ENCODE measurements at places on chromosomes 5 and 9.

- DNase-seq = no peak
These were observed 1.8 kb downstream of the SHB start for GRCh38 chr9:38066914-38067858.

- no peak for DNase-seq
These were observed 12.2 kb downstream of the ABCA1 start for GRCh38 chr9:104915753-104916152.

DNA sequence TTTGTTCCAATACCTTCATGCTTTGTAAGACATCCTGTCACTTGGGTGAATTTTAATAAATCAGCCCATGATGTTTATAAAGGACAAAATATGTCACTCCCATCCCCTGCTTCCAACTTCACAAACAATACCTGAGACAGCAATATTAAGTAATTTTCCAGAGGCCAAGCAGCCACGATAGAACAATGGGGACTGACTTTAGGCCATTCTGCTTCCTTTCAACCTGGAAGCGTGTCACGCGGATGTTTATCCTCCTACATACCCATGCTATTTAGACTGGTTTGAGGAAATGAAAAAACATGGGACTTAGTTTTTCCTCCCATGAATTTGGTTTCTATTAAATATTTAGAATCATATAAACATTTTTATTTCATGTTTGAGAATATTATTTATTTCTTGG is 82.9 kb downstream of the GRAMD2B start:
- no peak for DNase-seq

- DNase-seq = no peak
These were observed 46.3 kb downstream of the NNT start for GRCh38 chr5:43649256-43649655.

DNA sequence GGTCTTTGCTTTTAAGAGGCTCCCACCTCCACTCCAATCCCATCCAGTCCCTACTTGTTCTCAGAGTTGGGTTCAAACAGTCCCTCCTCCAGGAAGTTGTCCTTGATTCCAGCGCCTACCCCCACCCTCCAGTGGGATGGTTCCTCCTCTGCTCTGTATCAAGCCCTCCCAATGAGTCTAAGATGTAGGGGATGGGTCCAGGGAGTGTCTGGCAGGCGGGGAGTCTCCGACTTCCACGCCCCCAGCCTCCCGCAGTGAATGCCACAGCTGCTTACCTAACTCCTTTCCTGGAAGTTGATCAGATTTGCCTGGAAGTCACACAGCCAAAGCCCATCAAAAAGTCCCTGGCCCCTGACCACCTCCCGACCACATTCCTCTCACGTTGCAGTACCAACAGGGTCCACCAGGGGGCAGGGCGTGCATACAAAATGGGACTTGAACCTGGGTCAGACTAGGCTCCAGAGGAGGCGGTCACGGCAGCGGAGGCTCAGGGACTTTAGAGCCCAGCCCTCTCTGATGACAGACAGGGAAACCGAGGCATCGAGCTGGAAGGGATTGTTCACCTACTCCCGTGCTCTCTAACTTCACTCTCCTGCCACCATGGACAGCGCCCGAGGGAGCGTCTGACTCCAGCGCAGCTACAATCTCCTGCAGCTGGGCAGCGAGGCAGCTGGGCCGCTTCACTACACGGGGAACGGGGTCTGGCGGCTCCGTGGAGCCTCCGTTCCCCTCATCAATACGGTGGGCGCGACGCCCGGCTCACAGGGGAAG is 25.0 kb upstream of the TDRD7 start:
- peak; percentile 76 for DNase-seq

DNA sequence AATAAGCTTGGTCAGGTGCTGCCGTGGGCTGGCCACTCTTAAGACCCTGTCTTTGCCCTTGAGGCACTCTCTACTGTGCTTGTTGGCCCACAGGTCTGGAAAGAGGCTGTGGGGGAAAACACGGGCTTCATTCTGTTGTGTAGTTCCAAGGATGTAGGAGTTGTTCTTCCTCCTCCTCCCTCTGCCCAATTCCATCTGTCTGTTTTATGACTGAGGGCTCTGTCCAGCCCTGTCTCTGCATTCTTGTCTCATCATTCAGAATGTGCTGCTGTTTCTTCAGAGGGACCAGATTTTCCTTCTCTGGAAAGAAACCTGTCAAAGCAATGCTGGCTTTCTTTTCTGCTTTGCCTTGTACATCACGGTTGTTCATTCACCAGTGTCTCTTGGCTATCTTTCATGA is 84.1 kb downstream of the MAP1B start:
- DNase-seq = no peak

DNA sequence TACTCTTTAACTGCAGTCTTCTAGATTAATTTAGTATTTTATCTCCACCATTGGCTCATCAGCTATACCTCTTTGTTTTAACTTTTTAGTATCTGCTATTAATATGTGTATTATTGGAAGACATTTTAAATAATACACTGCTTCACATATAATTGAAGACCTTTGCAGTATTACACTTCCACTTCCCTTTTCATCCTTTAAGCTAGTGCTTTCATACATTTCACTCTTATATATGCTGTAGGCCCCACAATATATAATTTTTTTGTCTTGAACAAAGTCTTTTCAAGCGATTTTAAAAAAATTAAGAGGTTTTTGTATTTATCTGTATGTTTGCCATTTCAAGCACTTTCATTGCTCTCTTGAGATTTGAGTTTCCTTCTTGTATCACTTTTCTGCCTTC is 8.6 kb upstream of the LPCAT1 start:
- DNase-seq = no peak

DNA sequence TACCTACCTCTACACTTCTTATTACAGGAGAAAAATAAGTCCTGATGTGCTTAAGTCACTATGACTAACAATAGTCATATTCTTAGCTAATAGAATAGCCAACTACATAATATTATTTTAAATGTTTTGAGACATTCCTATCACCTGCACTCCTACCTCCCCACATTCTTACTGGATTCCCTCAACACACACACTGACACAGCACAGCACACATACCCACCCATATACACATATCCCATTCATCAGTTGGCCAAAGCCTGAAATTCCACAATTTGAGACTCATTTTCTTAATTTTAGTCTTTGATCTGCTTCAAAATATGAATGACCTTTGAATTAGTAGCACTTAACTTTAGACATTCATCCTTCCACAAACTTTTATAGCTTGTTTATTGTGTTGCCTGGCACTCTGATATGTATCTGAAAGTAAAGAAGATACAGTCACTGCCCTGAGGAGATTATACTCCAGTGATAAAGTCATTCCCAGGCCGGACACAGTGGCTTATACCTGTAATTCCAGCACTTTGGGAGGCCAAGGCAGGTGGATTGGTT is 168.3 kb upstream of the RASA1 start:
- no peak for DNase-seq

- no peak for DNase-seq
These were observed 35.5 kb downstream of the ACO1 start for GRCh38 chr9:32419921-32420320.

DNA sequence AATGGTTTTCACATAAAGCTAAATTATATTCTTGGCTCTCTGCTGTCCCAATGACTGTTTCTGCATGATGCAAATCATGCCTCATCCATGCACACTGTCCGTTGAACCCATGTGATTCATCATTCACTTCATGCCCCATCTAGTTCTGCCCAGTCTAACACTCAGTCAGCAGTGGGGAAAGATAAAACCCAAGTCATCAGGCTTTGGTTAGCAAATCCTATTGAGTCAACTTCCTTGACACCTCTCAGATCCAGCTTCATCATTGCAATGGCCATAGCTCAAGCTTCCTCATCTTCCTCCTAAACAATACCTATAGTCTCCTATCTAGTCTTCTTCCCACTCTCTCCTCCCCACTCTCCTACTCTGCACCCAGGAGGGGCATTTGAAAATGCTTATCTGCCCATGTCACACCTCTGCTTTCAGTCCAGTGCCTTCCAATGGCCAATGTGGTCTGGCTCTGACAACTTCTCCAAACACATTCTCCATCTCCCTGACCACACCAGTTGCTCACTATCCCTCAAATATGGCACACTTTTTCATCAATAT is 266.0 kb upstream of the TRIM32 start:
- DNase-seq = no peak

- no peak for DNase-seq
These were observed 76.2 kb downstream of the SLF1 start for GRCh38 chr5:94694671-94695070.

DNA sequence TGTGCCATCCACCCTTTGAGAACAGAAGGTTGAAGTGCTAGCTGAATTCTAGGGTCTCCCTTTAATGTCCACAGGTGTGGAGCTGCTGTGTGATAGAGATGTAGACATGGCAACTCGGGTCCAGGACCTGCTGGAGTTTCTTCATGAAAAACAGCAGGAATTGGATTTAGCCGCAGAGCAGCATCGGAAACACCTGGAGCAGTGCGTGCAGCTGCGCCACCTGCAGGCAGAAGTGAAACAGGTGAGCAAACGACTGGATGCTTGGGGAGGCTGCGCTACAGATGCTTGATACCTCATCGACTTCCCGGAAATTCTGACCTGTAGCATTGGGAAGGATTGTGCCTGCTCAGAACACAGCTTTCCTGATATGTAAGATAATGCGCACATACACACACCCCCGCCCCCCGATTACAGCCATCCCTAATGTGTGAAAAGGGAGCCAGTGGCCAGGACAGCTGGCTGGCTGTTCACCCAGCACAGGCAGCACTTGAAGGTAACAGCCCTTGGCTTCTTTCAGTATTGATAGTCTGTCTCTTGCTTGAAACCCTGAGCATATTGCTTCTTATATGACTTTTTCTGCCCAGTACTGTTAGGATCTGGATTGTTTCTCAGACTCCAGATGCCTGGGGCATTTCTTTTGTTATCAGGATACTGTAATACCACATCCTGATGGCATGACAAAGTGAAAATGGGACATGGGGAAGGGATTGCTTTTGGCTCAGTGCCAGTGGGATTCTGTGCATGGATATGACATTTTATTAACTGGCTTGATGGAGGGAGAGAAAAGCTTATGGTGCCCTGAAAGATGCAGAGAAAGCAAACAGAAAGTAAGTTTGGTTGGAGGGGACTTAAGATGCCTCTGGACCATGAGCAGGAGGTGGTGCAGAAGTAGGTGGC is 216.8 kb upstream of the OTULINL start:
- DNase-seq = peak; percentile 29

- DNase-seq = no peak
These were observed 692.4 kb upstream of the DMAC1 start for GRCh38 chr9:8492024-8492423.
